ENCODE measurements at places on chromosomes 16 and 17.

GRCh38 chr17:41650794-41651624 is 26.6 kb upstream of the KRT17 start:
- DNase-seq = no peak

- no peak for DNase-seq
Observed at GRCh38 chr17:66627985-66628384, 206.9 kb upstream of the CACNG5 start.

GRCh38 chr16:85259115-85259831 is 147.0 kb upstream of the CIBAR2 start:
- DNase-seq = no peak

DNA sequence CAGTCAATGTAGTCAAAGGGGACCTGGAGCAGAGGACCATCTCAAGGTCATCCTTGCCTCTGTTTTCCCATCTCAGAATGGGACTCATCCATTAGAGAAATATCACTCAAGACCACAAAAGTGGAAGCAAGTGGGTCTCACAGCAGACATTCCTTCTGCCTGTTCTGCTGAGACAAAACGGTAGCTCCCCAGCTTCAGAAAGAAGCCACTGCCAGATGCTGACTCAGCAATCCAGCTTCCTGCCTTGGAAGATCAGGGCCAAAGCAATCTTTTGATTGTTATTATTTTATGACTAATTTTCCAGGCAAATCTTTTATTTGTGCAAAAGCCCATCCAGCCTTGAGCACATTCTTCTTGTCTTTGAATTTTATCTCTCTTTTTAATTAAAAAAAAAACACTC is 86.8 kb downstream of the CCT6B start:
- DNase-seq = no peak
